ENCODE measurements at places on chromosomes 1 and 21.

DNA sequence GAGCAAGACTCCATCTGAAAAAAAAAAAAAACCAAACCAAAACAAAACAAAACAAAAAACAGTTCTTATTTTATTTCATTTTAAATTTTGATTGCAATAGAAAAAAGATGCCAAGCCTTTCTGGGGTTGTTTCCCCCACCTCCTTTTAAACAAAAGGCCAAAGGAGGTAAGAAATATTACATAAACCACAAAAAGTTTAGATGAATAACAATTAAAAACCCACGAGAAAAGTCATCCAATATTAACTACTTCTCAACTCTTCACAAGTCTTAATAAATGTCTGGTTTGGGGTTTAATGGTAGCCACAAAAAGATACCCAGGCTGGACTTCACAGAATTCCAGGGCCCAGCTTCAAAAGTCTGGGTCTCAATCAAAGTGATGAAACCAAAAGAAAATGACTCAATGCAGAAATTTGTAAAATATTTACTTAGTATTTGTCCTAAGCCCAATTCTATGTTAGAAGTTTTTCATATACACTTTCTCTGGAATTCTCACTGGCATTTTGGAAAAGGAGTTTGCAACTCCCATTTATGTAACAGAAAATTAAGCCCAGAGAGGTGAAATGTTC, 47.0 kb upstream of the SDC3 start:
- DNase-seq = no peak

- no peak for DNase-seq
Measured at GRCh38 chr1:212301580-212301979, 16.4 kb downstream of the PPP2R5A start.

- no peak for DNase-seq
Measured at GRCh38 chr1:145843031-145843430, 2.4 kb upstream of the NUDT17 start.

GRCh38 chr1:224163311-224163710, 19.7 kb upstream of the DEGS1 start:
- no peak for DNase-seq

DNA sequence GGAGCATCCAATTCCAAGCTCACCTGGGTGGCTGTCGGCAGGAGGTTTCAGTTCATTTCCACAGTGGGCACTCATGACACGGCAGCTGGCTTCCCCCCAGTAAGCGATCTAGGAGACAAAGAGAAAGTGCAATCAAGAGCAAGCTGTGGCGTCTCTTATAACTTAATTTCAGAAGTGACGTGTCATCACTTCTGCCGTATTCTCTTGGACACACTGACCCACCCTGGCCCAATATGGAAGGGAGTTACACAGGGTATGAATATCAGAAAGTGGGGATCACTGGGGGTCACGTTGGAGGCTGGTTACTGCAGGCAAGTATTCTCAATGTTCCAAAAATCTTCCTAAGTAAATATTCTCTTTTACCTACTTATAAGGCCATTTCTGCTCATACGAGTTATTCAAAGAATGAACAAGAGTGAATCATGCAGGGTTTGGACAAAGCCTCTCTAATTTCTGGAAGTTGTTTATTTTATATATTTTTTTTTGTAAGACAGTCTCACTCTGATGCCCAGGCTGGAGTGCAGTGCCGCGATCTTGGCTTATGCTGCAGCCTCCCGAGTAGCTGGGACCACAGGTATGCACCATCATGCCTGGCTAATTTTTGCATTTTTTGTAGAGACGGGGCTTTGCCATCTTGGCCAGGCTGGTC, 46.5 kb upstream of the GREM2 start:
- DNase-seq = no peak

GRCh38 chr1:225480825-225481434, 53.1 kb upstream of the LBR start:
- DNase-seq = no peak

DNA sequence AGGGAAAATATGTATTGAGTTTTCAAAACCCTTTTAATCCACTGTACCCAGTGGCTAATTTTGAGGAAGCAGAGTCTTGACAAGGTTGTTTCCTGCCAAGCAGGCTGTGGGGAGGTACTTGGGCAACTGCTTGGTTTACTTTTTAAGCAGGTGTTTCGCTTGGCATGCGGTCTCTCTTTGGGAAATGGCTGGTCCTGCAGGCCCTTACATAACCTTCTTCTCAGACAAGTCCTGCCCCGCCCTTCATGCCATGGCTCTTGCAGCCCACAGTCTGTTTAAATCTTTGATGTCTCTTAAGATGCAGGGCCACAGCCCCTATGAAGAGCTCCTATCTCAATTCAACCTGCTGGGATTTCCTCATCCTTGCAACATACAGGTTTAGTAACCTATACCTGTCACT, 36.0 kb upstream of the ABCD3 start:
- DNase-seq = no peak

- no peak for DNase-seq
Measured at GRCh38 chr1:176199707-176200106, 7.4 kb downstream of the COP1 start.

GRCh38 chr1:16986962-16987361, 6.5 kb upstream of the MFAP2 start:
- DNase-seq = no peak

DNA sequence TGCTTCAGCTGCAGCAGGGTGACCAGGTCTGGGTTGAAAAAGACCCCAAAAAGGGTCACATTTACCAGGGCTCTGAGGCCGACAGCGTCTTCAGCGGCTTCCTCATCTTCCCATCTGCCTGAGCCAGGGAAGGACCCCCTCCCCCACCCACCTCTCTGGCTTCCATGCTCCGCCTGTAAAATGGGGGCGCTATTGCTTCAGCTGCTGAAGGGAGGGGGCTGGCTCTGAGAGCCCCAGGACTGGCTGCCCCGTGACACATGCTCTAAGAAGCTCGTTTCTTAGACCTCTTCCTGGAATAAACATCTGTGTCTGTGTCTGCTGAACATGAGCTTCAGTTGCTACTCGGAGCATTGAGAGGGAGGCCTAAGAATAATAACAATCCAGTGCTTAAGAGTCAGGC, 2.9 kb downstream of the C1QA start:
- DNase-seq = no peak

Data from chondrocyte (in vitro differentiated cells).